ENCODE measurements at places on chromosomes 11 and 22. TPM values are rescaled to one million over a fixed set of nuclear protein-coding genes. Genes with fewer than 3 reads are reported as not detected.
A peak's percentile ranks its signal among the peaks of the same experiment; 100 is the strongest.

- DNase-seq, result no peak
Observed at GRCh38 chr22:48782811-48783511, 1044.7 kb downstream of the BRD1 start.

DNA sequence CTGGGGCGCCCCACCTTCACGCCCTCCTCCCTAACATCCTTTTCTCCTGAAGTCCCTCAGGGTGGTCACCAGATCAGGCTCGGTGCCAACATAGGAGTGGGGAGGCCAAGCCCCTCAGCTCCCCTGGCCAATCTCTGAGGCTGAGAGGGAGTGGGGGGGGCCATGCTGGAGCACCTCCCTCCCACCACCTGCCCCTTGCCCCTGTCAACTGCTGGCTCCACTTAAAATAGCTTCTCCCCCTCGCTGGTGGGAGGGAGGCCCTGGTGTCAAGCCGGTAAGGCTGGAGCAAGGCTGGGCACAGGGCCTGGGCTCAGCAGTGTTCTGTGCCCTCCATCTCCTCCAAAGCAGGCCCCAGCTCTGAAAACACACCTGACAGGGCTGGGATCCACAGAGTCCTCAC is 4.9 kb downstream of the PLXNB2 start:
- no peak for DNase-seq

- DNase-seq, result no peak
Observed at GRCh38 chr11:107184986-107185385, 166.7 kb upstream of the GUCY1A2 start.

SLCO2B1 gene
- total RNA-seq, result not detected

DNA sequence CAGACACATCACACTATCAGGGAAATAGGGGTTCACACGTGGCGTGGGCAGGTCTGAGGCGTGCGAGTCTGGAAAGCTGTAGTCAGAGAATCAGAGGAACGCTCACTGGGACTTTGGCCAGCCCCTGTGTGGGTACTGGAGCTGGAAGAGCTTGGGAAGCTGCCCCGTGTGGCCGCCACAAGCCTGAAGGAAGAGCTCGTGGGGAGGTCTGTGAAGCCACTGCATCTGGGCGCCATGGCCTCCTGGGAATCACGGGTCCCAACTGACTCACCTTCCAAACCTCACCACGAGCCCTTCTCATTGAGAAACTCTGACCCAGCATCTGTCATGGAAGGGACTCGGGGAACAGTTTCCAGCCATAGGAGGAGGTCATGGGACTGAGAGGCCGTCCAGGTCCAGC is 5.9 kb upstream of the MRGPRF start:
- no peak for DNase-seq

CRYBB2 gene
- total RNA-seq, result 1.6 TPM

DGAT2 gene
- 11.3 TPM for total RNA-seq

GRCh38 chr11:12219757-12220156 is 109.4 kb downstream of the MICAL2 start:
- DNase-seq, result peak; percentile 59

- DNase-seq, result peak; percentile 98
Observed at GRCh38 chr11:12167061-12168000, 56.9 kb downstream of the MICAL2 start.

DNA sequence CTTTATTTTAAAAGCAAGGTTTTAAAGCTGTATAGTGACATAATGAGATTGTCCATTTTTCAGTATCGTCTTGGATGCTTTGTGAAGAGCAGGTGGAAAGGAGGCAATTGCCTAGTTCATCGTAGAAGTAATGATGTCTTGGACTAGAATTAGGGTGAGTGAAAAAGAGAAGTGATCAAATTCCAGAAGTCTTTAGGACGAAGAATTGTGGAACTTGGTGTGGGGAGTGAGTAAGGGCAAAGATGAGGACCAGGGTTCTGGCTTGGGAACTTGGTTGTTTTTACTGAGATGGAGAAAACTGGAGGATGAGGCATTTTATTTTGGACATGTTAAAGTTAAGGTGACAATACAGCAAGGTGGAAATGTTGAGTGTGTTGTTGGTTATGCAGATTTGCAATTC is 1.2 kb downstream of the ILK start:
- no peak for DNase-seq

DNA sequence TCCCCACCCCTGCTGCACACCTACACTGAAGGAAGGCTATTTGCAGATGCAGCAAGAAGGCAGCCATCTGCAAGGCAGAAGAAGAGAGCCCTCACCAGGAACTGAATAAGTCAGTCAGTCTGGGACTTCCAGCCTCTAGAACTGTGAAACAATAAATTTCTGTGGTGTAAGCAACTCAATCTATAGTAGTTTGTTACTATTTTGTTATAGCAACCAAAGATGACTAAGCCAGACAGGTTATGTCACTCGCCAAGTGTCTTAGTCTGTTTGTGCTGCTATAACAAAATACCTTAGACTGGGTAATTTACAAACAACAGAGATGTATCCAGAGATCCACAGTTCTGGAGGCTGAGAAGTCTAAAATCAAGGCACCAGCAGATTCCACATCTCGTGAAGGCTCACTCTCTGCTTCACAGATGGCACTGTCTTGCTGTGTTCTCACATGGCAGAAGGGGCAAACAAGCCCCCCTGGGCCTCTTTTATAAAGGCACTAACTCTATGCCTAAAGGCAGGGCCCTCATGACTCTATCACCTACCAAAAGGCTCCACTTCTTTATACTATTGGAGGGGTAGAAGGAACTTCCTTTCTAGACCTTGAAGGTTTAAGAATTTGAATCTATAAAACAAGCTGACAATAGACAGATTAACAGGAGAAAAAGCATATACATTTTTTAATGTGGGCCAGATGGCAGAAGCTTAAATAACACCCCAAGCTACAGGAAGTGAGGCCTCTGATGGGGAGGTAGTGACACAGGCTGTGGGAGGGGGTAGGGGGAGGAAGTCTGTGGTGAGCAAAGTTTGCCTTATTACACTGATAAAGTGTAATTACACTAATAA is 12.3 kb downstream of the APOL6 start:
- no peak for DNase-seq

DNA sequence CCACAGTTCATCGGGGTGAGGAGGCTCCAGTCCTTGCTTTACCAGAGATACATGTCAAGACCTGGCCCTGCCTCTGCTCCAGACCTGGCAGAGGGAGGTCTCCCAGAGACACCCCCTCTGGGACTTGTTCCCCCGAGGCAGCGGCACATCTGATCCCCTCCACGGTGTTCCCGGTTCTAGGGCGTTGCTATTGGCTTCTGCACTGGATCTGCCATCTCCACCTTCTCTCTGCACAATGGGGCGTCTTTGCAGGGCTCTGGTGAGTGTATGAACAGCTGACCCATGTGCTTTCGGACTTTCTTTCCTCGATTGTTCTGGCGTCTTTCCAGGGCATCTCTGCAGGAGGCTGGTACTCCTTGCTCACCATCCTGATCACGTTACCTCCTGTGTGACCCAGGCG is 930.4 kb downstream of the TBC1D22A start:
- DNase-seq, result no peak

OR10D3 gene
- not detected for total RNA-seq

DNA sequence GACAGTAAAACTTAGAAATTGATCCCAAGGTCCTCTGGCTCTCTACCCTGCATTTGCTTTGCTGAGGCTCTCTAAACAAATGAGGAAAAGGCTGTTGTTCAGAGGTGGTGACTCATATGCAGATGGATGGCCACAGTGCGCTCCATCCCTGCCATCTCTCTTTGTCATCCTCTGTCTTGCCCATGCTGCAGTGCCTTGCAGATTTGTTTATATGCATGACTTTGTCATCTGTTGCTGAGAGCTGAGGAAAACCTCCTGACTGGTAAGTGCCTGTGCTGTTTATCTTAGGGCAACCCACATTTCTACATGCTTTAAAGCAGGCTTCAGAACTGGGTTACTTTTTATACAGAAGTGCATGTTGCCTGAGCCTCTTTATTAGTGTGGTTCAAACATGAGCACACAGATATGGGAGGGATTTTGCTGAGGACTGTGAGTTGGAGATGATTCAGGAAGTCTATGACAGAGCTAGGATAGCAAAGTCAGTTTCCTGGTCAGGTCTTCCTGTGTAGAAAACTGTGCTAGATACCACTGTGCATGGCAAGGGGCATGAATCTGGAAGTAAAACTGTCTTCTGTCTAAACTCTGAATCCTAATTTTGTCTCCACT is 57.4 kb downstream of the JAM3 start:
- peak; percentile 97 for DNase-seq

DNA sequence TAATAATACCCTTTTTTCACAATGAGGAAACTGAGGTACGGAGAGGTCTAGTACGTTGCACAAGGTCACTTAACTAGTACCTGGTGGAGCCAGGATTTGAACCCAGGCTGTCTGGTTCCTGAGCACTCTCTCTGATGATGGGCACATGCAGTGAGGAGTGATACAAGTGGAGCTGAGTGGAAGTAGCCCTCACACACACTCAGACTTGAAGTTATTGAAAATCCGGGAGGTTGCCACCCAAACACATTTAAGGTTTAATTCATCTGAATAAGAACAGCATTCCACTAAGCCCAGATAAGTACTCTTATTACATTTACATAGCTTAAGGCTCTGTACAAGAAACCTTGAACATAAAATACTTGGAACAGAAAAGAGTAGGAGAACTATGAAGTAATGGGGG is 4.8 kb downstream of the GRAP2 start:
- no peak for DNase-seq

NUDT22 gene
- 39.6 TPM for total RNA-seq

LGR4 gene
- 28.5 TPM for total RNA-seq

DNA sequence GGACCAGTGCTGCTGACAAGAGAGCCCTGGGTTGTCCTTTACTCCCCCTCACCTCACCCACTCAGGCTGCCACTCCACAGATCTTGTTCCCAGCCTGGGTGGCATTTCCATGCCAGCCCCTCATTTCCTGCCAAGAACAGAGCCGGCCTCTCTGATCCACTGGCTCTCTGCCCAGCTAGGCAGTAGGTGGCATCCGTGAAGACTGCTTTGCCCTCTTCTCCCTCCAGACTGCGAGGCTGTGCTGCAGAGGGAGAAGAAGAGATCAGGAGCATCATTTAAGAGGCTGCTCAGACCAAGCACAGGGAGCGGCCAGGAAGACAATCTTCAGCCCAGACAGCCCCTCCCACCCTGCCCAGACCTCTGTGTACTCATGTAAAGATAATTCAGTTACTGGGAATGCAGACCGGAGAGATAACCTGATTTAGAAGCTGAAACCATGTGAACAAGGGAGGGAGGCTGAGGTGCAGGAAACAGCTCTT is 126.9 kb upstream of the NCAM1 start:
- DNase-seq, result peak; percentile 33

- DNase-seq, result no peak
Observed at GRCh38 chr22:28835630-28836189, 35.3 kb upstream of the XBP1 start.

TMEM151A gene
- total RNA-seq, result 0.10 TPM
